Activated B cell treated with CpG ODN at 0.5 μM for 24 hours (primary cell): ENCODE measurements at places on chromosomes 7 and 10. TPM values are rescaled to one million over a fixed set of nuclear protein-coding genes. Genes with fewer than 3 reads are reported as not detected.

- H3K4me1 ChIP-seq: peaks cover 97% of the 10 kb centered on the region
- peak overlapping the region; percentile 70 for H3K4me3 ChIP-seq
- DNase-seq: no peak
- H3K27ac ChIP-seq: peak overlapping the region; percentile 86
- H3K27me3 ChIP-seq: no peaks in the 10 kb centered on the region
Measured at GRCh38 chr7:55558962-55559920, 13.1 kb downstream of the VOPP1 start.

- no peak overlapping the region for H3K4me3 ChIP-seq
- no peak for DNase-seq
- no peaks in the 10 kb centered on the region for H3K36me3 ChIP-seq
- H3K27me3 ChIP-seq: peaks cover 30% of the 10 kb centered on the region
Measured at GRCh38 chr10:30048768-30049517, 10.4 kb downstream of the JCAD start.

The EPHB6 gene
- total RNA-seq: 20.9 and 21.4 TPM in 2 replicates

GRCh38 chr10:121949451-121949850 lies 21.6 kb upstream of the ATE1 start:
- H3K36me3 ChIP-seq: peaks cover 6% of the 10 kb centered on the region
- H3K27me3 ChIP-seq: no peaks in the 10 kb centered on the region
- no peaks in the 10 kb centered on the region for H3K4me1 ChIP-seq
- no peak for DNase-seq
- no peak overlapping the region for H3K4me3 ChIP-seq

GRCh38 chr7:133301444-133301843 lies 48.6 kb downstream of the EXOC4 start:
- no peaks in the 10 kb centered on the region for H3K4me1 ChIP-seq
- H3K36me3 ChIP-seq: peaks cover 22% of the 10 kb centered on the region
- no peak overlapping the region for H3K4me3 ChIP-seq
- no peak for DNase-seq
- H3K27me3 ChIP-seq: no peaks in the 10 kb centered on the region

- DNase-seq: no peak
- no peak overlapping the region for H3K4me3 ChIP-seq
- no peaks in the 10 kb centered on the region for H3K27me3 ChIP-seq
- H3K36me3 ChIP-seq: peaks cover 17% of the 10 kb centered on the region
Measured at GRCh38 chr7:87543623-87544022, 57.1 kb downstream of the ABCB1 start.

DNA sequence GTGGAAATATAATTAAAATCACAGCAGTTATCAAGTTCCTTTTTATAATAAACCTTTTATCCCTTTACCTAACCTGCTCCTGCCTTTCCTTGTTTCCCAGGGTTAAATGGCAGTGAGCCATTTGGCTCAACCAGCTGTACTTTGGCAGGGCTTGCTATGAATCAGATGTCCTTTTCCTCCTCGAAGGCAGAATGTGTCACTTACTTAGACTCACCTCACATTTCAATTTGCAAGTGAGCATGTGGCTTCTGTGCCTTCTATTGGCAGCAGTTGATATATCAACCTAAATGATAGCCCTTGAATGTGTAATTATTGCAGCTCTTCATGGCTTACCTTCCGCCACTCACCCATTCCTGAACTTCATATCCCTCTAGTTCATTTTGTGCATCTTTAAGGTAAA lies 301.7 kb downstream of the CSTF2T start:
- H3K4me3 ChIP-seq: no peak overlapping the region
- no peaks in the 10 kb centered on the region for H3K27me3 ChIP-seq
- no peak for DNase-seq

The OGDHL gene
- not detected in 2 replicates for total RNA-seq

The MSS51 gene
- total RNA-seq: 4.0 and 5.2 TPM in 2 replicates

GRCh38 chr7:17495655-17496394 lies 197.4 kb downstream of the AHR start:
- no peak overlapping the region for H3K27ac ChIP-seq
- H3K4me1 ChIP-seq: no peaks in the 10 kb centered on the region
- no peak overlapping the region for H3K4me3 ChIP-seq

The NPSR1 gene
- not detected in 2 replicates for total RNA-seq
